ENCODE measurements at places on chromosomes 6 and 20. TPM values are rescaled to one million over a fixed set of nuclear protein-coding genes. Genes with fewer than 3 reads are reported as not detected.

GRCh38 chr6:124655866-124656265, 306.4 kb upstream of the RNF217 start:
- DNase-seq: no peak

GRCh38 chr6:53154071-53154470, 5.4 kb upstream of the GCM1 start:
- DNase-seq: no peak

The TXLNB gene
- total RNA-seq: 3.9 TPM

DNA sequence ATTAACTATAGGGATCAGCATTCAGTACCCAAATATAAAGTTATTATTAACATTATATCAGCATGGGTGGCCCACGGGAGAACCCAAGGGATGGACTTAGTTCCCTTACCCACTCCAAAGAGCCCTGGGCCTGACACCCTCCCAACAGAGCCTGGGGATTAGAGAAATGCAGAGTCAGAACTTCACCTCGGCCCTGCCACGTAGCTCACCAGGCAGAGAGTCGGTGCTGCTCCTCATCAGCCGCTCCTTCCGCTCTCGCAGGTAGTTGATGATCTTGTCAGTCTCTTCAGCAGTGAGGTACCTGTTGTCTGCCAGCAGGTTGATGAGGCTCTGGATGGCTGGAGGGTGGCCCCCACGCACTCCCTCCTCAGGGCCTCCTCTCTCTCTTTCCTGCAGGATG, 26.6 kb downstream of the NCOA5 start:
- no peak for DNase-seq

DNA sequence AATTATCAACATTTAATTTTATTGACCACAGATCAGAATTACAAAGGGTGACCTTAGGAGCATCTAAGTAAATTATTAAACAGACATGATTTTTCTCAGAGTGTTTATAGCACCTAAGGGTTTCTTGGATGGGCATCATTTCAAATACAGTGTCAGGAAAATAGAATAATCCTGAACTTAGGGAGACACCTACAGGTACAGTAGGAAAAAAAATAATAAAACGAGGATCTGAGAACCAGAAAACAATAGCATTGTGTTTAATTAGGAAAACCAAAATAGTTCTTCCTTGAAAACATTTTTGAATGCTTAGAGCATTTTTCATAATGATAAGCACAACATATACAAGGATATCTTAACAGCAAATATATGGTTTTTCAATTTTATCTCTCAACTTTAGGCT, 39.2 kb downstream of the MMUT start:
- peak; percentile 12 for DNase-seq

- no peak for DNase-seq
Measured at GRCh38 chr6:4606016-4606415, 170.2 kb upstream of the CDYL start.

- DNase-seq: no peak
Measured at GRCh38 chr6:127842562-127842961, 58.3 kb downstream of the THEMIS start.

The GINS1 gene
- 4.3 TPM for total RNA-seq

GRCh38 chr20:46060301-46060881, 29.4 kb downstream of the NCOA5 start:
- DNase-seq: peak; percentile 51

DNA sequence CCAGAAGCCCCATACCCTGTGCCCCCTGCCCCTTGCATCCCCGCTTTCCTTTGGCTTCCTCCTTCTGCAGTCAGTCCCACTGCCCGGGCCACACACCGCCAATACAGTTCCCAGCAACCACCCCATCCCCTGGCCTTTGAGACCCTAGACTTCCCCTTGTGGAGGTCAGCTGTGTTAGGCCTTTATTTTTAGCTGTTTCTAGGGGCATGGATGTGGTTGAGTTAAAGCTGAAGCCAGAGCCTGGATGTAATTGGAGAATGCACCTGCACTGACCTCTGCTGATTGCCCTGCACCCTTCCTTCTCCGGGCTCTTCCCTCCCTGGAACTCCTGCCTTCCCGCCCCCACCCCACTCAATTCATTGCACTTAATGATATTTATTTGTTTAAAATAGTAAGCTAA, 33.9 kb downstream of the LYRM2 start:
- no peak for DNase-seq

- no peak for DNase-seq
Measured at GRCh38 chr6:93293460-93293859, 125.9 kb downstream of the EPHA7 start.

The HLA-DRA gene
- 47.4 TPM for total RNA-seq

The MYL9 gene
- total RNA-seq: 46.5 TPM

GRCh38 chr6:37723016-37723415, 25.3 kb upstream of the MDGA1 start:
- DNase-seq: no peak

DNA sequence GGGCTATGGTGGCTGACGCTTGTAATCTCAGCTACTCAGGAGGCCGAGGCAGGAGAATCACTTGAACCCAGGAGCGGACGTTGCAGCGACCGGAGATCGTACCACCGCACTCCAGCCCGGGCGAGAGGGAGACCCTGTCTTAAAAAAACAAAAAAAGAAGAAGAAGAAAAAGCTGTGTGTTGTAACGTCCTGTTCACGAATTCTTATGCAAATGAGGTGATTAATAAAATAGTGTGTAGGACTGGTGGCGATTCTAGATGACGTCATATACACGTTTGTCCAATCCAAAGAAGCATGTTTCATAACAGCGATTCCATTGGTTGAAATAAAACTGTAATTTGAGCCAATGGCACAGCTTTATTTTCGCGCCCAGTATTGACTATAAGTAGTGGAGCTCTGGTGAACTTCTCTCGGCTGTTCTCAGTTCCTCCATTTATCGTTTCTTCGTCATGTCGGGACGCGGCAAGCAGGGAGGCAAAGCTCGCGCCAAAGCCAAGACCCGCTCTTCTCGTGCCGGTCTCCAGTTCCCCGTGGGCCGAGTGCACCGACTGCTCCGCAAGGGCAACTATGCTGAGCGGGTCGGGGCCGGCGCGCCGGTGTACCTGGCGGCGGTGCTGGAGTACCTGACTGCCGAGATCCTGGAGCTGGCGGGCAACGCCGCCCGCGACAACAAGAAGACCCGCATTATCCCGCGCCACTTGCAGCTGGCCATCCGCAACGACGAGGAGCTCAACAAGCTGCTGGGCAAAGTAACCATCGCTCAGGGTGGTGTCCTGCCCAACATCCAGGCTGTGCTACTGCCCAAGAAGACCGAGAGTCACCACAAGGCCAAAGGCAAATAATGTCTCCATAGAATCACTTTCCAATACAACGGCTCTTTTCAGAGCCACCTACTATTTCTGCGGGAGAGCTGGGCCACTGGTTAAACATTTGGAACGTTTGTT, 47.0 kb downstream of the OR2B2 start:
- DNase-seq: peak; percentile 98

DNA sequence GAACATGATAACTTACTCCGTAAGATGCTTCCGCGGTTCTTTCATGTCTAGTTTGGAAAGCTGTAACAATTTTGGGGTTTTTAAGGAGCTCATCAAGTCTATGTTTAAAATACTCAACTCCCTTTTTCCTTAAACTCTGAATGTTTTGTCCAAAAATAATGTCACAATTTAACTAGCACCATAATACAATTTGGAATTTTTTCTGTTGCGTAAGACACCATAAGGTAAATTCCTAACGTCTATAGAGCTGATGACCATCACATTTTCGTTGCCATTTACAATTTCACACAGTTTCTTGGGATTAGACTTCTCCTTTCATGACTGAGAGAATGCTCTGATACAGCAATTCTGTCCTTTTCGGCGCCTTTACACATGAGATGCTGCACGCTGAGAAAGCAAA, 26.7 kb upstream of the FOXF2 start:
- DNase-seq: no peak
